GM12865 (cell line): ENCODE measurements at places on chromosomes 11 and 22.

DNA sequence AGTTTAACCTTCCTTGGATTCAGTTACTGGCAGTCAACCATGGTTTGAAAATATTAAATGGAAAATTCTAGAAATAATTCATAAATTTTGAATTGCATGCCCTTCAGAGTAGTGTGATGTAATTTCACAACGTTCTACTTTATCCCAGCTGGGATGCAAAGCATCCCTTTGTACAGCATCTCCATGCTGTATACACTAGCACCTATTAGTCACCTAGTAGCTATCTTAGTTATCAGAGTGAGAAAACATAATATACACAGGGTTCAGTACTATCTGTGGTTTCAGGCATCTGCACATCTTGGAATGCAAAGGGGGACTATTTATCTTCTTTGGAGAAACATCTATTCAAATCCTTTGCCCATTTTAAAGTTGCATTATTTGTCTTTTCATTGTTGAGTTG is 30.8 kb downstream of the CBL start:
- no peak for DNase-seq

DNA sequence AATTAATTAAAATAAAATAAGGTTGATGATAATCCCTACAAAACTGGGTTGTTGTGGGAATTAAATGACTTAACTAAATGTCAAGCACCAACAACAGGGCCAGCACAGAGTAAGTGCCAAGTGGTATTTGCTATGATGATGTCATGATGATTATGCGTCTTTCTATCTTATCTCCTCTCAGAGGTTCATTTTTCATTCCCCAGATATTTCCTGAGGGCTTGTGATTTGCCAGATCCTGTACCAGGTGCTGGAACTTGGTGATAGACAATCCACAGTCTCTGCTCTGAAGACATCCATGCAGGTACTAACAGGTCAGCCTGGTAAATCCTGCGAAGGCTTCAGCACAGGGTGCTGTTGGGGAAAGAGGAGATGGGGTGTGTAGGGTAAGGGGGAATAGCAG is 8.1 kb upstream of the MYH9 start:
- DNase-seq = no peak

DNA sequence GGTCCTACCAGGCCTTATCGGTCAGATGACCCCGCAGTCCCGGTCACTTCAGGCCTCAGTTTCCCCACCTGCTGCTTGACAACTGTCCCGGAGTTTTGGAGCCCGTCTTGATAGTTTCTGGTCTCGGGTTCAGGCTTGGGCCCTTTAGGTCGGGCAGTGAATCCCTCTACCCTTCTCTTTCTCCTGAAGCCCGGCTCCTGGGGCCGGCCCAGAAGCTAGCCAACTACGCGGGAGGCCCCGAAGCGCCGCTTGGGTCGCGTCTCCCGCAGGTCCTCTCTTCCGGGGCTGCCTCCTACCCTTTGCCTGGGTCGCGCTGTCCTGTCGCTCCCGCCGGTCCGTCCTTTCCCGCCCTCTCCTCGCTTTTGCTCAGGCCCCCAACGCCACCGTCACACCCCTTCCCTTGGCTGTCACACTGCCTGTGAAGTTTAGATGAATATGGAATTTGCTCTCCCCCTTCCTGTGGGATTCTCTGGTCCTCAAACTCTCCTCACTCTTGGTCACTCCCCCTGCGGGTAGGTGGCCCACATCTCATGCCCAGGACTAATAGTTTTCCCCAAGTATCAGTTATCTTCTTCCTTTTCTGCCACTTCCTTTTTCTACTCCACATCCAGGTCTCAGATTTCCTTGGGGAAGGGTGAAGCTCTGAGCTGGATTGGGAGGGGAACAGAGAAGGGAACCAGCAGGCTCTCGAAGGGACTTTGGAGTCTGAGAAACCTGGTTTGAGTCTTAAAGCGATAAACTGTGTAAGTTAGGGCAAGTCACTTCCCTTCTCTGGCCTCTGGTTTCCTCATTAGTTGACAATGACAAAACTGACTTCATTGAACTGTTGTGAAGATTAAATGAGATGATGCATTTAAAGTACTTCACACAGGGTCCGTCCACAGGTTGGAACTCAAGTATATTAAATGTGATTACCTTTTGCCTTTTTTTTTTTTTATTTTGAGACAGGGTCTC is 790 bp downstream of the RAB1B start:
- DNase-seq = peak; percentile 34

DNA sequence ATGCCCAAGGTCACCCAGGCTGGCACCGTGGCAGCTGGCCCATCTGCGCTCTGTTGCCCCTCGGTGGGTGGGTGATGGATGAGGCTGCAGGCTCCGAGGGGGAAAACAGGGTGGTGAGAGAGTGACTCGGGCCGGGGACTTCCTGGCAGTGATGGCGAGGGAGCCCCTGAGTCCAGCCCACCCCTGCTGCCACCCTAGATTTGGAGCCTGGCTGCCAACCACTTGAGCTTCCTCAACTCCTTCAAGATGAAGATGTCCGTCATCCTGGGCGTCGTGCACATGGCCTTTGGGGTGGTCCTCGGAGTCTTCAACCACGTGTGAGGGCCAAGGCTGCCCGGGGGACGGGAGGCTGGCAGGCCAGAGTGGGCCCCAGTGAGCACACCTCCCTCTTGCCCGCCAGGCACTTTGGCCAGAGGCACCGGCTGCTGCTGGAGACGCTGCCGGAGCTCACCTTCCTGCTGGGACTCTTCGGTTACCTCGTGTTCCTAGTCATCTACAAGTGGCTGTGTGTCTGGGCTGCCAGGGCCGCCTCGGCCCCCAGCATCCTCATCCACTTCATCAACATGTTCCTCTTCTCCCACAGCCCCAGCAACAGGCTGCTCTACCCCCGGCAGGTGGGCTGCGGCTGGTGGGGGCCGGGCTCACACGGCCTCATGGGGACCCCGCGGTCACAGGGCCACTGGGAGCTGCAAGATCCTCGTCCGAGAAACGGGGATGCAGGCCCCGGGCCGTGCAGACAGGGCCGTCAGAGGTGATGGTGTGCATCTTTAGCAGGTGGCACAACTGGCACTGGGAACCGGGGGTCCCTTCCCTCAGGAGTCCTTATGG is 10.1 kb downstream of the TCIRG1 start:
- no peak for DNase-seq

- DNase-seq = peak; percentile 51
Measured at GRCh38 chr11:125569915-125570621, 791 bp downstream of the EI24 start.

DNA sequence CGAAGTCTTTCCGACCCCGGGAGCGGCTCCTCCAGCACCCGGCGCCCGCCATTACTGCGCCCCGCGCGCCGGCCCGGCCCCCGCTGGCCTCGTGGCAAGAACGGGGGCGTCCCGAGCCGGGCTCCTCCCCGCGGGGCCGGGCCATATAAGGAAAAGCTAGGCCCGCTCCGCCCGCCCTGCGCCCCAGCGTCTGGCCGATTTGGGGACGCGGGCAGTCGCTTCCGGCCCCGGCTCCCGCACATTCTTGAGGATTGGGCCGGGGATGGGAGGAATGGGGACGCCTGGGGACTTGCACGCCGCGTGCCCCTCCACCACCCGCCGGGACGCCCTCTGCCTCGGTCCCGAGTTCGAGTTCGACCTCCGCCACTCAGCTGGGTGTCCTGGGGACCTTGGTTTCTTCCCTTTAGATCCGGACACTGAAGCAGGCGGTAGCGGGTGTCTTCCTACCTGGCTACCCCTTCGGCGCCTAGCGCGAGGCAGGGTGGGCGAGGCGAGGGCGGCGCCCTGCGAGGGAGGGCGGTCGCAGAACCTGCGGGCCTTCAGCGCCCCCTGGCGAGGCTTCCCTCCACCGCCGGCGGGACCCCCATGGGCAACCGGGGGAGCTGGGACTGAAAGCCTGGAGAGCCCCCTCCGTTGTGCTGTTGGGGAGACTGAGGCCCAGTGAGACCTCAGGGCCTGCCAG is 3.8 kb downstream of the SMTN start:
- DNase-seq = peak; percentile 95
